ENCODE measurements at places on chromosomes 7 and 10. TPM values are rescaled to one million over a fixed set of nuclear protein-coding genes. Genes with fewer than 3 reads are reported as not detected.

The PKD2L1 gene
- 0.59 TPM for total RNA-seq

The LRRC18 gene
- total RNA-seq, result not detected

The BLOC1S2 gene
- 80.4 TPM for total RNA-seq

The SLC26A5 gene
- 0.44 TPM for total RNA-seq

The PPP1R17 gene
- total RNA-seq, result 1.8 TPM

The PAPOLB gene
- total RNA-seq, result 0.94 TPM

The CLRN3 gene
- total RNA-seq, result 0.17 TPM

The KEL gene
- 0.99 TPM for total RNA-seq

The ENTPD1 gene
- total RNA-seq, result 41.3 TPM

The CLDN4 gene
- 0.20 TPM for total RNA-seq

The THSD7A gene
- total RNA-seq, result 19.0 TPM

The PDE6C gene
- total RNA-seq, result not detected

The CFAP46 gene
- total RNA-seq, result 14.3 TPM

The CLCN1 gene
- total RNA-seq, result 0.28 TPM

The SCIN gene
- total RNA-seq, result 7.5 TPM

The NUDT13 gene
- 0.50 TPM for total RNA-seq

The SMARCD3 gene
- total RNA-seq, result 84.2 TPM

The ANXA8L1 gene
- total RNA-seq, result not detected

The MALRD1 gene
- 7.5 TPM for total RNA-seq

The SEMA3E gene
- total RNA-seq, result 11.8 TPM

The GATA3 gene
- total RNA-seq, result 0.10 TPM

The AQP1 gene
- total RNA-seq, result 81.2 TPM

The GIMAP4 gene
- 21.5 TPM for total RNA-seq

The KIF20B gene
- 10.7 TPM for total RNA-seq

The AGAP3 gene
- 56.8 TPM for total RNA-seq

The FAM241B gene
- 5.1 TPM for total RNA-seq

The MGMT gene
- total RNA-seq, result 31.9 TPM

The HMX3 gene
- 0.20 TPM for total RNA-seq

The RASSF4 gene
- 32.5 TPM for total RNA-seq

The SPRN gene
- total RNA-seq, result 6.1 TPM

The EVX1 gene
- total RNA-seq, result not detected

The GPER1 gene
- total RNA-seq, result 3.3 TPM

The DEPP1 gene
- 18.1 TPM for total RNA-seq

The NRAP gene
- total RNA-seq, result 0.11 TPM

The GRM3 gene
- total RNA-seq, result 14.3 TPM

The NOS3 gene
- total RNA-seq, result 2.4 TPM

The NKX1-2 gene
- total RNA-seq, result 0.79 TPM

The SLC25A28 gene
- total RNA-seq, result 22.9 TPM

The COL13A1 gene
- total RNA-seq, result 44.0 TPM

The SH2D4B gene
- 0.20 TPM for total RNA-seq

The TNKS2 gene
- 91.9 TPM for total RNA-seq
